Hypothalamus (tissue), 51 donors: ENCODE measurements at places on chromosomes 2 and 18.

DNA sequence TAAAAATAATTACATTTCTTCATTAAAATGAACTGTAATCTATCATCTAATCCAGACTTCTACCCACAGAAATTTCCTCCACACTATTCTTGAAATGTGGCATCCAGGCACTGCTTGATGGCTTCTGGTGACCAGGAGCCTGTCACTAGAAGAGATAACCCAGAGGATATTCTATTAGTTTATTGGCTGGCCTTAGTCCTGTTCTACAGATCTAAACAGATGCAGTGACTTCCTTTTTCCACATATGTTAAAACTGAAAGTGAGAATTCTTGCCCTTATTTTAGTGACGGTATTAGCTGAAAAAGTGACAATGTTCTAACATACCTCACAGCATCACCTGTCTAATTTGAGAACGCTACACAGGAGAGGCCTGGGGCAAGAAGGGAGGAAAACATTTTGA is 775.4 kb downstream of the TSN start:
- DNase-seq, result no peak

DNA sequence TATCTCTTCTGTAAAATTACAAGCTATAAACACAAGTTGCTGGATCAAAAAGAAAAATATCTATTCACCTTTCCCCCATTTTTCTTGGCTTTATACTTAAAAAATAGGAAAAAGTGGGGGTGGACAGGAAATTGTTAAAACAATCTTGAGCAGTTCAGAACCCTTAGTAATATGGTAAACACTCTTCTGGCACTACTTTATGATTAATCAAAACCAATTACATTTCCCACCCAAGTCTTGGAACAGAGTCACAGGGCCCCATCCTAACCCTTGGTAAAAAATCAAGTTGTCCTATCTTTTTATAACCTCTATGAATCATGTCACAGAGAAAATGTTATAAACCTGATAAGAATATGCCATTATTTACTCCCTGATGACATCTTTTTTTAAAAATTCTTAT is 328.2 kb upstream of the LYPD1 start:
- no peak for DNase-seq

DNA sequence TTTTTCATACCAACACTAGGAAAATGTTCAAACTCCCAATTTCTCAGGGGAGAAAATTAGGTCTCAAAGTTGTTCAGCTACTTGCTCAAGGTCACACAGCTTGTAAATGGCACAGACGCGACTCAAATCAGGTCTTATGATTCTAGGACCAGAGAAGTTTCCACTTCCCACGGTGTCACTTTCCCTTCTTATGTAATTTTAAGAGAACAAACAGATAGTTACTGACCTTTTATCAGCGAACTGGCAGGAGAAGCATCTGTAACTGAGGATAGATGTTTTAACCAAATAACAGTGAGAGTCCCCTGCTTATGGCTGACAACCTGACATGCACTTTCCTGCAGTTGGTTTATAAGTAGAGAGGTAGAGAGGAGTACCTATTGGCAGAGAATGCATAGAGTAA is 2.1 kb upstream of the KCNJ3 start:
- DNase-seq, result no peak

GRCh38 chr2:108069515-108070310 is 83.4 kb downstream of the SLC5A7 start:
- DNase-seq, result no peak

DNA sequence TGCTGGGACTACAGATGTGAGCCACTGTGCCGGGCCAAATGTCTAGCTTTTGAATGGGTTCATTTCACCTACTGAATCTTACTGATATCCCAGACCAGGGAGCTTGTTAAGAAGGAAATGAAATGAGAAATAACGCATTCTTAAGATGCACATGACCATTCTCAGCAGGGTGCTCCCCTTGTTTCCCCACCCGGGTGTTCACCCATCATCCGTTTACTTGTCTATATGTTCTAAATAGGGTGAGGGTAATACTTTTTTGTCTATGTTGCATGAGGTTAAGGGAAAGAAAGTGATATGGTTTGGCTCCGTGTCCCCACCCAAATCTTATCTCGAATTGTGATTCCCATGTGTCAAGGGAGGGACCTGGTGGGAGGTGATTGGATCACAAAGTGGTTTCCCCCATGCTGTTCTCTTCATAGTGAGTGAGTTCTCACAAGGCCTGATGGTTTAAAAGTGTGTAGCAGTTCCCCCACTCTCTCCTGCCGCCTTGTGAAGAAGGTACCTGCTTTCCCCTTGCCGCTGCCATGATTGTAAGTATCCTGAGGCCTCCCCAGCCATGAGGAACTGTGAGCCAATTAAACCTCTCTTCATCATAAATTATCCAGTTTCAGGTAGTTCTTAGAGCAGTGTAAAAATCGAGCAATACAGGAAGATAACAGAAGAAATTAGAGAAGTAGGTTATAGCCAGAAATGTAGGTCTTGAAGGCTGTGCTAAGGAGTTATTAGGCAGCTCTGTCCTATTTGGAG is 129.1 kb downstream of the DDX1 start:
- no peak for DNase-seq
